T-helper 17 cell (primary cell): ENCODE measurements at places on chromosomes 3 and 15. TPM values are rescaled to one million over a fixed set of nuclear protein-coding genes. Genes with fewer than 3 reads are reported as not detected.

GRCh38 chr3:101849714-101850245 lies 466 bp downstream of the NFKBIZ start:
- DNase-seq = peak; percentile 46

NAA80 gene
- 42.9 TPM for total RNA-seq

DNA sequence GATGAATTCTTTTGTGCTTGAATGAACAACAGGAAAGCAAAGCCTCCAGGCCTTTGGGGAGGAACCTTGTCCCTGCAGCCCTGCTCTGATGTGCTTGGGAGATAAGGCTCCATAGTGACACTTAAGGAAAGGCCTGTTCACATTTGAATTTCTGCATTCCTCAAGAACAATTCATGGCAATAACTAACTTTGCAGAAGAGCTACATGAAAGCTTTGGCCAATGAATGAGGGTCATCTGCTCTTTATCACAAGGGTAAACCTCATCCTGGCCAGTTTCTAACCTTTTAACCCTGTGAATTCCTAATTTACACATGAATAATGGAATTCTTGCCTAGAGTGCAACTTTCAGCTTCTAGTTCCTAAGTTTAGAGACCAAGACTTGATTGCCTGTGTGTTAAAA lies 5.6 kb downstream of the PRTG start:
- DNase-seq = no peak

GRCh38 chr15:49620199-49620598 lies 419 bp downstream of the FAM227B start:
- no peak for DNase-seq
